Mesendoderm (in vitro differentiated cells): ENCODE measurements at places on chromosomes 16 and 17.

- DNase-seq: no peak
Observed at GRCh38 chr16:49658531-49658930, 197.4 kb downstream of the ZNF423 start.

- DNase-seq: no peak
Observed at GRCh38 chr17:58693208-58693607, 806 bp downstream of the RAD51C start.

GRCh38 chr16:22052980-22053379, 39.4 kb upstream of the VWA3A start:
- no peak for DNase-seq

GRCh38 chr16:67477960-67478554, 2.9 kb downstream of the ATP6V0D1 start:
- no peak for DNase-seq

- no peak for DNase-seq
Observed at GRCh38 chr17:8736362-8736761, 8.3 kb downstream of the CCDC42 start.

GRCh38 chr17:38729886-38730525, at the start of gene CISD3:
CISD3 (plus strand) TSS chr17:38730341; CDS start chr17:38730359, 18 bp downstream.
- peak; percentile 84 for DNase-seq

- no peak for DNase-seq
Observed at GRCh38 chr16:53209877-53210276, 155.1 kb downstream of the CHD9 start.

DNA sequence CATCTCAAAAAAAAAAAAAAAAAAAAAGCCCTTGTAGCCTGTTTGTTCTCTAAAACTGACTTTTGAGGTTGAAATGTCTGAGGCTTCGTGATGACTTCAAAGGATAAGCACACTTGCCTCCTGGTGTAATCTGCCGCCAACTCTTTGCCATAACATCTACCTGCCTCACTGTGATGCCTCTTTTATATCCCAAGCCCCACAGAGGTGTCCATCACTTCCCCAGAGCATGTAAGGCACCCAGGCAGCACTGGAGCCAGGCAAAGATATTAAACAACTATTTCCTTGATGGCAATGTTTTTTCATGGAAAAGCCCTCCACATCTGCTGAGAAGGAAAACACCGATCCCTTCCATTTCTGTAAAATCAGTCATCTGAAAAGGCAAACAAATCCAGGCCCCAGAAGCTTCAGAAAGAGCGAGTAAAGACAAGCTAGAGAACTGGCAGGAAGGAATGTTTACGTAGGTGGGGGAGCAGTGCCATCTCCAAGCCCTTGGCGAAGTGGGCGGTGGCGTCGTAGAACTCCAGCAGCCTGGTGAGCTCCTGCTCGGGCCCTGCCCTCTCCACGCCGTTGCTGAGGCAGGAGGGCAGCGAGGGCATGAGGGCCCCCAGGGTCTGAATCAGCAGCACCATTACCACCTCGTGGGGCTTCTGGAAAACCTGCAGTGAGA, 28.6 kb downstream of the COG7 start:
- no peak for DNase-seq

DNA sequence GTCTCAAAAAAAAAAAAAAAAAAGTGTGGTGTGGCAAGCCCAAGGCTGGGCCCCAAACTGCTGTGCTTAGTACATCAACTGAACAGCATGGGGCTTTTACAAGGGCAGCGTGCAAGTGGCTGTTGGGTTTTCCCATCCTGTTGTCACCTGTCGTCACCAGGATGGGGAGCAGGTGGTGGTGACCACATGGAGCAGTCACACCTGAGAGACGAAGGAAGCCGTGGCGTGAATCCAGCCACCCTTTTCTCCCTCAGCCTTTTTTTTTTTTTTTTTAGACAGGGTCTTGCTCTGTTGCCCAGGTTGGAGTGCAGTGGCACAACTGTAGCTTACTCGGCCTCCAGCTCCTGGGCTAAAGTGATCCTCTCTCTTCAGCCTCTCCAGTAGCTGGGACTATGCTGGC, 4.1 kb upstream of the MRPL58 start:
- DNase-seq: no peak

- DNase-seq: no peak
Observed at GRCh38 chr17:46150216-46150963, 42.8 kb downstream of the KANSL1 start.
